ENCODE measurements at places on chromosomes 1 and 21.
A peak's percentile ranks its signal among the peaks of the same experiment; 100 is the strongest.

- no peak for DNase-seq
Observed at GRCh38 chr1:71721532-71721931, 560.8 kb downstream of the NEGR1 start.

DNA sequence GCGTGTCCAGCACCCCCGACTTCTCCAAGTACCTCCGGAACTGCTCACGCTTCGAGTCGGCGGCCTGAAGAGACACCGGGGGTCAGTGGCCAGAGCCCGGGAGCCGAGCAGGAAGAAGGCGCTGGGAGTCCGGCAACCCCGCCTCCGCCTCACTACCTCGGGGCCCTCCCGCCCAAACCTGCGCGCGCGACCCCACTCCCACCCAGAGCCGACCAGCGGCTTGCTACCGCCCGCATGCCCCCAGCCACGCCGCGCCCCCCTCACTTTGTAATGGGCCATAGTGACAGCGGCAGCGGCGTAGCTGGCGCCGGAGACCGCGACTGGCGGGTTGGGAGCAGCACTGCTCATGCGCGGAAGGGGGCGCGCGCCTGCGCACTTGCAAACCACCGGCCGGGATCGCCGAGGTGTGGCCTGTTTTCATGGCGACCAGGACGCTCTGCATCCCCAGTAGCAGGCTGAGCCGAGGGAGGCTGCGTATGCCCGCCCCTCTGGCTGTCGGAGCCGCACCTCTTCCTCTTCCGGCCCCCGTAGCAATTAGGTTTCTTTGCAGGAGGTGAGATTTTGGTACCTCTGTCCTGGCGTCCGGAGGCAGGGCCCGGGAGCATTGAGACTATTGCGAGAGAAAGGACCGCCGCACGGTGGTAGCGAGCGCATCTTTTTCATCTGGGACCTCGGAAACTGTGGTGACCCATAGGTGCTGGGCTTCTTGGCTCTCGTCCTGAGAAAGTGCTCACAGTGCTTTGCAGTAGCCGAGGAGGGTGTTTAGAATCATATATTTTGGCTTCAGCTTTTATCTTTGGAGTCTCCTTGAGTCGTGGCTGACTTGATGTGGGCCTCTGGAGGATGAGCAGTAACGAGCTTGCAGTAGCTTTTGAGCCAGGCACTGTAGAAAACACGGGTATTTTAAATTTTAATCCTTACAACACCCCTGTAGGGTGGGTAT is at the start of gene MYCBP:
Gene MYCBP, minus strand, starts transcription at position 322 of the 943 bp plus-strand sequence. Its CDS starts 43 bp downstream, at position 279.
- peak; percentile 93 for DNase-seq

DNA sequence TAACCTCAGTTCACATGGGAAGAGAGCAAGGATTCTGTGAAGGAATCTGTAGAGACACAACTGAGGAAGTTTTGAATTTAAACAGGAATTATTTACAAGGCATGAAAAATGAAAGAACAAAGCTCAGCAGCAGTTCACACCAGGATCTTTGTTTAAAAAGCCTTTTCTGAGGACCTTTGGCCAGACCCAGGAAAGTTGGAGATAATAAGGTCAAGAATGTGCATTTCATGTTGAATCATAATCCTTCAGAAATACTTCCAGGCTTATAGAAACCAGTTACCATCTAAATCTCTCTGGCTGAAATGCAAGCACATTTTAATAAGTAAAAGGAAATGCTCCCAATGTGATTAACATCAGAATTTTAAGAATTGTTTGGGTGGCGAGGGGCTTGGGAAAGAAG is 2.7 kb downstream of the CLIC6 start:
- DNase-seq: no peak

GRCh38 chr21:44618504-44618903 is 6.6 kb downstream of the KRTAP10-8 start:
- DNase-seq: no peak

GRCh38 chr1:109228167-109228566 is 14.4 kb downstream of the SARS1 start:
- no peak for DNase-seq

- no peak for DNase-seq
Observed at GRCh38 chr1:193952778-193953374, 766.5 kb upstream of the B3GALT2 start.

- DNase-seq: no peak
Observed at GRCh38 chr1:154813846-154814505, 56.1 kb downstream of the KCNN3 start.
